Right forelimb (tissue), 1 donor: ENCODE measurements at places on chromosomes 6 and 20.

DNA sequence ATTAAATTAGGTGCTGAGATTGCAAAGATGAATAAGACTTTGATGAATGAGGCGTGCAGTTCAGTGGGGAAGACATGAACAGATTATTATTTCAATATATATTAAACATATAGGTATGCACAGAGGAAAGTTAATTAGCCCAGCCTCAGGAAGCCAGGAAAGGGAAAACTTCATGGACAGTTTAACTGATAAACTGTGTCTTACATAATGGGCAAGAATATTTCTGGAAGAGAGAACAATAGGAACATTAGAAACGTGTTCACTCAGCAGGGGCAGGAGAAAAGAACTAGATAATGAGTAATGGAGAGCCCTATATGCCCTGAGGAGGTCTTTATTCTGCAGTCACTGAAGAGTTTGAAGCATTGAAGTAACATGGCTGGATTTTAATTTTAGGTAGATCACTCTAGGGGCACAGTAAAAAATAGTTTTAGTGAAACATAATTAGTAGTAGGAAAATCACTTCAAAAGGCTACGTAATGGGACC, 23.6 kb downstream of the CEP57L1 start:
- DNase-seq, result no peak

- DNase-seq, result no peak
These were observed 27.9 kb upstream of the CCR6 start for GRCh38 chr6:167094820-167095637.

- no peak for DNase-seq
These were observed 112.8 kb downstream of the TBX18 start for GRCh38 chr6:84651583-84651982.

GRCh38 chr6:155201461-155202226, 62.2 kb upstream of the CLDN20 start:
- DNase-seq, result no peak
